Lower leg skin (tissue), 4 donors: ENCODE measurements at places on chromosomes 5 and 9. TPM values are rescaled to one million over a fixed set of nuclear protein-coding genes. Genes with fewer than 3 reads are reported as not detected.

Gene C8G
- total RNA-seq, result not detected

GRCh38 chr9:120696551-120697230, 17.6 kb downstream of the MEGF9 start:
- no peak for DNase-seq

- DNase-seq, result no peak
Measured at GRCh38 chr9:15113288-15113687, 193.7 kb downstream of the TTC39B start.

- no peak for DNase-seq
Measured at GRCh38 chr5:132905938-132906337, 32.5 kb downstream of the LEAP2 start.

GRCh38 chr5:52893105-52893504, 96.0 kb upstream of the ITGA2 start:
- DNase-seq, result no peak

GRCh38 chr9:8823131-8823895, 1023.7 kb upstream of the DMAC1 start:
- DNase-seq, result no peak

DNA sequence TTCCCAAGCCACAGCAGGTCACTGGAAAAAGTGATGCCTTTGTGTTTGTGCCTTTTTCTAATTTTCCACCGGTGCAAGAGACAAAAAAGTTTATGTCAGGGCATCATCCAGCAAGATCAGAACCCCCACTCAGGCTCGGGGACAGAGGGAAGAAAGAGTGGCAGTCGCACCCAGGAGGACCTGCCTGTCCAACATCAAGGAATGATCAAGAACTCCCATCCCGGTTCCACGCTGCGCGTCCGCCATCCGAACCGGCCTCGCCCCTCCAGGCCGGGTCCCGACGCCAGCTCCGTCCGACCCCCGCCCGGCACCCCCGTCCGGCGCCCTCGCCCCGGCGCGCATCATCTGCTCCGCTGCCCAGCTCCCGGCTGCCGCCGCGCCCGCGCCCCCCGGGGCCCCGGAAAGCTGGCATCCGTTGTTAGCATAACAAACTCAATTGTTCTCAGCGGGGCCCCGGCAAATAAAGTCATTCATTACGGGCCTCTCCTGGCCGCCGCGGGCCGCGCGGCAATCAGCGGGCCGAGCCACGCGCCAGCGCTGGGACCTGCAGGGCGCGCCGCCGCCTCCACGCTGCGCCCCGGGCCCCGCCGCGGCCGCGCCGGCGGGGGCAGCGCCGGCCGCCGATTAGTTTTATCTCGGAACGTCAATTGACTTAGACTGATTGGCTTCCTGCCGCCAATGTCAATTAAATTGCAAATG, 48.1 kb downstream of the PAX5 start:
- no peak for DNase-seq

- DNase-seq, result no peak
Measured at GRCh38 chr9:6302417-6302816, 25.8 kb upstream of the TPD52L3 start.

DNA sequence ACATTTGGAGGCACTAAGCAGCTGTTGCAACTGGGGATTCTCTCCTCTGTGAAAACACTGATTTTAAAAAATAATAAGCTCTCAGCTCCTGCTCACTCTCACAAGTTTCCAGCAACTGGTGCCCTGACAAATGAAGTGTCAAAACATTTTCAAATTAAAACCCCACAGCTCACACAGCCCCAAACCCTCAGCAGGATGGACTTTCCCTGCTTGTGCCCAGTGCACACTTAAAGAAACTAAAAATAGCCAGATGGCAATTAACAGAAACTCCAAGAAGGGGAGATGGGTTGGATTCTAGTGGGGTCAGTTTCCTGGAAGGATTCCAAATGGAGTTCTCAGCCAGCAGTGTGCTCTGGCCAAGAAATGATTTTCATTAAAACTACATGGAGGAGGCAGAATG, 163.0 kb upstream of the PUM3 start:
- DNase-seq, result no peak

- no peak for DNase-seq
Measured at GRCh38 chr9:86788456-86788855, 158.8 kb downstream of the GAS1 start.
